ENCODE measurements at places on chromosomes 16 and 17. TPM values are rescaled to one million over a fixed set of nuclear protein-coding genes. Genes with fewer than 3 reads are reported as not detected.

GRCh38 chr17:37604556-37604955 lies 4.7 kb downstream of the SYNRG start:
- H3K27me3 ChIP-seq, result no peaks in the 10 kb centered on the region
- no peak overlapping the region for H3K27ac ChIP-seq
- H3K36me3 ChIP-seq, result peaks cover 9% of the 10 kb centered on the region
- no peaks in the 10 kb centered on the region for H3K4me1 ChIP-seq
- no peak for DNase-seq
- no peak overlapping the region for H3K4me3 ChIP-seq

CAMKK1 gene
- total RNA-seq, result 13.2 TPM

DNA sequence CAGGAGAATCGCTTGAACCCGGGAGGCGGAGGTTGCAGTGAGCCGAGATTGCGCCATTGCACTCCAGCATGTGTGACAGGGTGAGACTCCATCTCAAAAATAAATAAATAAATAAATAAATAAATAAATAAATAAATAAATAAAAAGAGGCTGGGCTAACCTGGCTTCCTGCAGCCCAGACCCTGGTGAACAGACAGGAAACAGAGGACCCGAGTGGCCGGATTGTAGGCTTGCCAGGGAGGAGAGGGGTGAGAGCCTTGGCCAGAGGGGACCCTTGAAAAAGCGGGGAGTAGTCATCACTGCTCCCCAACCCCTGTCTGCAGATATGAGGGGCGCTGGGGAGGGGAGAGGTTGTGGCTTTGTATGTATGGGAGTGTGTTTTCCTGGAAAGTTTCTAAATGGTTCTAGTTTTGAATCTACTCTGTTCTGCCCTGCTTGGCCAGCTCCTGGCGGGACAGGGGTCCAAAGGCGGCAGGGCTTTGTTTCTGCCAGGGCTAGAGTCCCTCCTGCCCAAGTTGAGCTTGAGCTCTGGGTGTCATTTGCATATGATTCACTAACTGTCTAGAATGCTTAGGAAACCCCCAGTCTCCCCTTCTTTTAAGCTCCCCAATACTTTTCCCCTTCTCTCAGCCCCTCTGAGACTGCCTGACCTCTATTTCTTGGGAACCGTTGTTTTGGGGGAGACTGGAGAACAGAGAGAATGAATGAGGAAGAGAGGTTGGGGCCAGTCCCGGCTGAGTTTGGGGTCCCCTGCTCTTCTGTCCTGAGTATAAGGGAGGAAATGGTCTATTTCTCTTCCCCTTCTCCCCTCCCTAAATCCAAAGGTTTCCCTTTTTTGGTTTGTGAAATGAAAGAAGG lies 16.4 kb downstream of the RARA start:
- peak overlapping the region; percentile 95 for H3K27ac ChIP-seq
- no peak for DNase-seq
- no peaks in the 10 kb centered on the region for H3K36me3 ChIP-seq
- H3K27me3 ChIP-seq, result no peaks in the 10 kb centered on the region
- no peak overlapping the region for H3K4me3 ChIP-seq

KRT36 gene
- not detected for total RNA-seq

DNA sequence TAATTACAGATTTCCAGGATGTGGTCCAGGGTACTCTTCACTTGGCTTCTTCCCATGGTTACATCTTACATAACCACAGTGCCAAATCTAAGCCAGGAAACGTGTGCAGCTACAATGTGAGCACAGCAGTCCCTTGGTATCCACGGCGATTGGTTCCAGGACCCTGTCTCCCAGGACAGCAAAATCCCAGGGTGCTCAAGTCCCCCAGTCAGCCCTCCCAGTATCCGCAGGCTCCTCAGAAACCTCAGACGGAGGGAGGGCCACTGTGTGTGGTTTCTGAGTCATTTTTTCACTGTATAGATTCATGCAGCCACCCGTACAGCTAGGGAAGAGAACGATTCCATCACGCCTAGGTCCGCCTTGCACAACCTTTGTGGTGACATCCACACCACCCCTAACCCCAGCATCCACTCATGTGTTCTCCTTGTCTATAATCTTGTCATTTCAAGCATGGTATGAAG lies 11.1 kb upstream of the ATP2C2 start:
- H3K4me3 ChIP-seq, result no peak overlapping the region
- no peak for DNase-seq
- H3K36me3 ChIP-seq, result no peaks in the 10 kb centered on the region
- no peak overlapping the region for H3K27ac ChIP-seq
- no peaks in the 10 kb centered on the region for H3K27me3 ChIP-seq

DNA sequence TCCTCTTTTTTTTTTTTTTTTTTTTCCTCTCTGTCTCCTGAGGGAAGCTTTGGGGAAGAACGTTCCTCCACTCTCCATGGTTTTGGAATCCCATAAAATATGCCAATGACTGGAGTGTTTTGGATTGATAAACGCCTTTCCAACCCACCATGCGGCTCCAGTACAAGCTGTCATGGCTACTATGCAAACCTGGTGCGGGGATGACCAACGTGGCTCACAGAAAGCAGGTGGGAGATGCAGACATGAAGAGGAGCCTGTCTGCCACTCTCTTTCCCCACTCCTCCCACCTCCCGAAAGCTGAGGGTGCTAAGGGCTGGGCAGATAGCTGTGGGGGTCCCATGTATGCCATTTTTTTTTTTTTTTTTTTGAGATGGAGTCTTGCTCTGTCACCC lies 69.9 kb upstream of the SEC14L1 start:
- no peak overlapping the region for H3K4me3 ChIP-seq
- H3K36me3 ChIP-seq, result no peaks in the 10 kb centered on the region

DNA sequence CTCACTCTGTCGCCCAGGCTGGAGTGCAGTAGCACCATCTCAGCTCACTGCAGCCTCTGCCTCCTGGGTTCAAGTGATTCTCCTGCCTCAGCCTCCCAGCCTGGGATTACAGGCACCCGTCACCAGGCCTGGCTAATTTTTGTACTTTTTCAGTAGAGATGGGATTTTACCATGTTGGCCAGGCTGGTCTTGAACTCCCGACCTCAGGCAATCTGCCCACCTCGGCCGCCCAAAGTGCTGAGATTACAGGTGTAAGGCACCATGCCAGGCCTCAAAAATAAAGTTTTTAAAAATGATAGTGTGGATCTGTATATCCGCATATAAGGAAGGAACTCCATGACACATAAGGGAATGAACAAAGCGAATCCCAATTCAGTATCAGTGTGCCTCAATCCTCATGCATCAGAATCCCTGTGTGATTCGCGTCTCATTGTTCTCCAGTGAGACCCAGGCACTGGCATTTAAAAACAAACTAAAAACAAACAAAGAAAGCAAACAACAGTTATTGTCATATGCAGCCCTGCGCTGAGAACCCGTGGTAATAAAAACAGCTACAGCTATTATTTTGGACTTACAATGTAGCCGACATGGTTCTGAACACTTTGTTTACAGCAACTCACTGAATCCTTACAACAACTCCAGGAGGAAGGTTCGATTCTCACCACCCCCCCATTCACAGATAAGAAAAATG lies 54.1 kb upstream of the CREBBP start:
- no peak overlapping the region for H3K4me3 ChIP-seq
- no peak for DNase-seq
- no peaks in the 10 kb centered on the region for H3K36me3 ChIP-seq
- no peak overlapping the region for H3K27ac ChIP-seq
- no peaks in the 10 kb centered on the region for H3K27me3 ChIP-seq
- H3K4me1 ChIP-seq, result no peaks in the 10 kb centered on the region

- H3K27me3 ChIP-seq, result no peaks in the 10 kb centered on the region
- no peak overlapping the region for H3K4me3 ChIP-seq
- DNase-seq, result no peak
- peaks cover 7% of the 10 kb centered on the region for H3K4me1 ChIP-seq
- H3K36me3 ChIP-seq, result peaks cover 64% of the 10 kb centered on the region
Measured at GRCh38 chr17:1050996-1051925, 54.3 kb downstream of the TIMM22 start.

GRCh38 chr16:28292731-28293600 lies 641 bp downstream of the SBK1 start:
- no peaks in the 10 kb centered on the region for H3K36me3 ChIP-seq
- peaks cover 5% of the 10 kb centered on the region for H3K27me3 ChIP-seq
- DNase-seq, result no peak

- H3K27me3 ChIP-seq, result no peaks in the 10 kb centered on the region
- H3K4me3 ChIP-seq, result peak overlapping the region; percentile 96
- no peak for DNase-seq
- H3K4me1 ChIP-seq, result no peaks in the 10 kb centered on the region
- peak overlapping the region; percentile 100 for H3K27ac ChIP-seq
- H3K36me3 ChIP-seq, result peaks cover 56% of the 10 kb centered on the region
Measured at GRCh38 chr17:64507413-64507782, 621 bp downstream of the CEP95 start.

DNA sequence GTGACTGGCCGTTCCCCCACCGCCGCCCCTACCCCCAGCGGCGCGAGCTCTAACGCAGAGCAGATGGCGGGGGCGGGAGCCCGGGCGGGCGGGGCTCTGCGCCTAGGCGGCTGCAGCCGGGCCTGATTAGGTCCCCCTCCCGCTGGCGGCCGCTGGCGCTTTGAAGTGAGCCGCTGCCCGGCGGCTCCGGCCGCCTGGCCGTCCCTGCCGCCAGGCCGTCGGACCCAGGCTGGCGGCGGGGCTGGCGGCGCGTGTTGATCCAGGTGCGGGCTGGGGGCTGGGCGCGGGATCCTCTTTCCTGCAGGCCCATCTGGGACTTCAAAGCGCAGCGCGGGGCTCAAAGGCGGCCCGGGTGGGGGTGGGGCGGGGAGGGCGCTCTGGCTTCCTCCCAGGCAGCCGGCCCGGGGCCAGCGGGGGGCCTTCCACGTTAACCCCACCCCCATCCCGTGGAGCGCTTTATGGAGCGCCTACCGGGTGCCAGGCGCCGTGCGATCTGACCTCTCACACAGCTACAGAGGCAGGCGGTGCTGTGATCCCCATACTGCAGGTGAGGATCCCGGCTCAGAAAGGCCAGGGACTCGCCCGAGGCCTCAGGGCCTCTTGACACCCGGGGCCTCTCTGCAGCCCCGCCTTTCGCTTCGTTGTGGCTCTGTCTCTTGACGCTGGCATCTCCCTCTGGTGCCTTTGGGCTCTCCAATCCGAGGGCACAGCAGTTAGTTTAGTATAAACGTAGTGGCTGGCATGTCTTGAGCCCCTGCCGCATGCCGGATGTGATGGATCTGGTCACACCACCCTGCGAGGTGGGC lies 80.0 kb upstream of the NKD1 start:
- peak overlapping the region; percentile 38 for H3K4me3 ChIP-seq
- H3K36me3 ChIP-seq, result no peaks in the 10 kb centered on the region
- no peaks in the 10 kb centered on the region for H3K27me3 ChIP-seq
- no peak for DNase-seq

GRCh38 chr17:4208238-4208637 lies 55.5 kb downstream of the ANKFY1 start:
- H3K27me3 ChIP-seq, result no peaks in the 10 kb centered on the region
- H3K27ac ChIP-seq, result no peak overlapping the region
- H3K4me3 ChIP-seq, result no peak overlapping the region
- peaks cover 60% of the 10 kb centered on the region for H3K36me3 ChIP-seq
- H3K4me1 ChIP-seq, result no peaks in the 10 kb centered on the region
- no peak for DNase-seq

DNA sequence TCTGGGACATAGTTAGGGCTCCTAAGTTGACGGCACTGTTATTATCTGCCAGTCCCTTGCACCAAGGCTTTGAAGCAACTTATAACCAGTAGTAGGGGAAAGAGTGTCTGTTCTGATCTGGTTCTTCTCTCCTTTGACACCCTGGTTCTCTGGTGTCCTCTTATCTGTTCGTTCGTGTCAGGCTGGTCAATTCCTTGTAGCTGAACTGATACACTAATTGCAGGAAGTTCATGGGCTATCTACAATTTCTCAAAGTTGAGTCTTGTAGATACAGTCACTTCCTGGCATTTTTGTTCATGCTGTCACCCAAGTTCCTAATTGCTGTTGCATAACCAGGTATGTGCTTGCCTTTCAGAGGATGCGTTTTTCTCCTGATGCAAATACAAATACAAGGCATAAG lies 17.3 kb upstream of the MYO1D start:
- DNase-seq, result no peak
- no peak overlapping the region for H3K27ac ChIP-seq
- no peak overlapping the region for H3K4me3 ChIP-seq
- no peaks in the 10 kb centered on the region for H3K4me1 ChIP-seq
- no peaks in the 10 kb centered on the region for H3K36me3 ChIP-seq

- no peaks in the 10 kb centered on the region for H3K4me1 ChIP-seq
- no peak for DNase-seq
- H3K36me3 ChIP-seq, result no peaks in the 10 kb centered on the region
- H3K27ac ChIP-seq, result no peak overlapping the region
Measured at GRCh38 chr16:11658896-11659708, 9.2 kb upstream of the SNN start.

Measured in Peyer's patch (tissue), 4 donors.